ENCODE measurements at places on chromosomes 12 and 14. TPM values are rescaled to one million over a fixed set of nuclear protein-coding genes. Genes with fewer than 3 reads are reported as not detected.

- H3K36me3 ChIP-seq = no peaks in the 10 kb centered on the region
- no peak overlapping the region for H3K4me3 ChIP-seq
- no peak for DNase-seq
- H3K27me3 ChIP-seq = peaks cover 18% of the 10 kb centered on the region
- H3K4me1 ChIP-seq = peaks cover 14% of the 10 kb centered on the region
- H3K27ac ChIP-seq = no peak overlapping the region
These were observed 429.7 kb downstream of the DPF3 start for GRCh38 chr14:72464226-72464625.

GRCh38 chr12:6302621-6303020, 7.9 kb upstream of the PLEKHG6 start:
- H3K27ac ChIP-seq = no peak overlapping the region
- H3K27me3 ChIP-seq = peaks cover 12% of the 10 kb centered on the region
- H3K36me3 ChIP-seq = no peaks in the 10 kb centered on the region
- no peak for DNase-seq
- no peak overlapping the region for H3K4me3 ChIP-seq

GRCh38 chr12:7583471-7583870, 79.9 kb upstream of the CD163 start:
- no peak overlapping the region for H3K27ac ChIP-seq
- peaks cover 14% of the 10 kb centered on the region for H3K27me3 ChIP-seq
- H3K4me1 ChIP-seq = no peaks in the 10 kb centered on the region
- H3K36me3 ChIP-seq = no peaks in the 10 kb centered on the region
- no peak for DNase-seq

GRCh38 chr12:131106349-131106941, 152.7 kb downstream of the ADGRD1 start:
- no peaks in the 10 kb centered on the region for H3K27me3 ChIP-seq
- H3K4me3 ChIP-seq = no peak overlapping the region
- H3K36me3 ChIP-seq = no peaks in the 10 kb centered on the region
- H3K27ac ChIP-seq = no peak overlapping the region
- no peak for DNase-seq

DNA sequence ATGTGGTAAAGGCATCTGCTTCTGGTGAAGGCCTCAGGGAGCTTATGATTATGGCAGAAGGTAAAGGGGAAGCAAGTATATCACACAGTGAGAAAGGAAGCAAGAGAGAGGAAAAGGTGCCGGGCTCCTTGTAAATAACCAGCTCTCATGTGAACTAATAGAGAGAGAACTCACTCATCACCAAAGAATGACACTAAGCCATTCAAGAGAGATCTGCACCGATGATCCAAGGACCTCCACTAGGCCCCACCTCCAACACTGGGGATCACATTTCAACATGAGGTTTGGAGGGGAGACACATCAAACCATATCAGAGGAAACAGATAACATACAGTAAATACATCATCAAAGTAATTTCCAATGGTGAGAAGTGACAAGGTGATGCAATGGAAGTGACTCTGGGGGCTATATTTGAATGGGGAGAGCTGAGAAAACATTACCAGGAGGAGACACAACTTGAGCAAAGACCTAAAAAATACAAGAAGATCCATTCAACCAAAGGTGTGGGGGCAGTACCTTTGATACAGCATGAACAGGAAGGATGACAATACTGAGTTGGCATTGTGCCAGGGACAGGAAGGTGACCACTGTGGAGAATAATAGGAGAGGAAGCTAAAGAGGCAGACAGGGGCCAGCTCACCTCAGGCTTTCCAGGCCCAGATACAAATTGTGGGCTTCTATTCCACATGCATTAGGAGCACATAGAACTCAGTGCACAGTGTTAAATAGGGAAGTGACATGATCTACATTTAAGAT, 134.4 kb upstream of the GRIP1 start:
- H3K4me3 ChIP-seq = no peak overlapping the region
- no peaks in the 10 kb centered on the region for H3K36me3 ChIP-seq
- H3K27ac ChIP-seq = no peak overlapping the region
- no peak for DNase-seq
- H3K4me1 ChIP-seq = no peaks in the 10 kb centered on the region

DNA sequence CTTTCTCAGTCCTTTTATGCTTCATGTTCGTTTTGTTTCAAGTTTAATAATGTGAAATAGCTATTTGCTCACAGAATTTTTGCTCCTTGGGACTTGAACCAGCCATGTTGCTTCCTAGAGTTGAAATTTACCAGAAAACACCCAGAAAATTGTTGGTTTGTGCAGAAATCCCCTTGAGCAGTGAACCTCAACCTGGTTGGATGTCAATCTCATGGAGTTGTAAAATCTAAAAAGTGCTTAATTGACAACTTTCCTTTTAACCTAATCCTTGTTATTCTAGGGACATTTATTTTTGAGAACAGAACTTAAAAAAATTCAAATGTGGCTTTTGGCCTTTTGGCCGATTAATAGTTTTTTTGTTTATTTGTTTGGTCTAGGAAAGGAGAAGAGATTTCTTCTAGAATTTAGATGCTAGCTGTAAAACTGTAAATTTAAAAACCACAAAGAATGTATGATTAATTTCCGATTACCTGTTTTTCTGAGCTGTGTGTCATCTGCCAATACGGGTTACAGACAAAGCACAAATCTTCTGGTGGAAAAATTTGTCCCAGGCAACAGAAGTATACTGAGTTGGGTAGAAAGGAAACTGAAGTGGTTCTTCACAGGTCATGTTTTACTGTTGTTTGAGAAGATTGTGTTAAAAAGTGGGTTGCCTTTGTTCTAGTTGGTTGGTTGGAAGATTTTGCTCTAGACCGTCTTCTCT, 154.4 kb downstream of the FUT8 start:
- H3K36me3 ChIP-seq = peaks cover 29% of the 10 kb centered on the region
- peaks cover 25% of the 10 kb centered on the region for H3K4me1 ChIP-seq
- no peaks in the 10 kb centered on the region for H3K27me3 ChIP-seq
- no peak for DNase-seq
- H3K4me3 ChIP-seq = no peak overlapping the region
- H3K27ac ChIP-seq = no peak overlapping the region

DNA sequence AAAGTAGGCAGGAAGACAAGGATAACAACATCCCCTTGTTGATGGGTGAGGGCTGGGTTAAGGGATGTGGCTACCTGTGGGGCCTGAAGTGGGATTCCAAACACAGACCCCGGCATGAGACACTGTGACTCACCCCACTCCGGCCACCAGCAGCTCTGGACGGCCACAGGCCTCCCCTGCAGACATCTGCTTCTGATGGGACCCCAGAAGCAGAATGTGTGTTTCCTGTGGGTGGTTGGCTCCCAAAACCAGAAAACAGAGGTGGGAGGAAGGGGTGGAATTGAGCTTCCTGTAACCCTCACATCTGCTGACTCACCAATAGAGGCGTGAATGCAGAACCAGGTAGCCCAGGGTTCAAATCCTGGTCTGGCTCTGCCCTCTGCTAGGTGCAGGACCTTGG, 216.6 kb upstream of the PWP1 start:
- no peak for DNase-seq
- H3K27ac ChIP-seq = no peak overlapping the region
- H3K27me3 ChIP-seq = peaks cover 8% of the 10 kb centered on the region
- no peaks in the 10 kb centered on the region for H3K36me3 ChIP-seq
- no peak overlapping the region for H3K4me3 ChIP-seq

- H3K36me3 ChIP-seq = peaks cover 20% of the 10 kb centered on the region
- peak; percentile 92 for DNase-seq
- no peaks in the 10 kb centered on the region for H3K27me3 ChIP-seq
- peak overlapping the region; percentile 88 for H3K27ac ChIP-seq
These were observed 94.3 kb downstream of the RIN3 start for GRCh38 chr14:92607702-92608429.

The NANOG gene
- not detected for total RNA-seq

The CLEC1B gene
- total RNA-seq = not detected

The RNASE7 gene
- total RNA-seq = not detected

The ZNF641 gene
- total RNA-seq = 4.2 TPM

The ADAMTS20 gene
- not detected for total RNA-seq

All from HFFc6 (cell line).